CD8-positive, alpha-beta T cell (primary cell): ENCODE measurements at places on chromosomes 2 and 18.

GRCh38 chr2:159609811-159610549, 6.4 kb downstream of the BAZ2B start:
- DNase-seq: no peak

- no peak for DNase-seq
These were observed 72.2 kb downstream of the EIPR1 start for GRCh38 chr2:3305431-3305830.

DNA sequence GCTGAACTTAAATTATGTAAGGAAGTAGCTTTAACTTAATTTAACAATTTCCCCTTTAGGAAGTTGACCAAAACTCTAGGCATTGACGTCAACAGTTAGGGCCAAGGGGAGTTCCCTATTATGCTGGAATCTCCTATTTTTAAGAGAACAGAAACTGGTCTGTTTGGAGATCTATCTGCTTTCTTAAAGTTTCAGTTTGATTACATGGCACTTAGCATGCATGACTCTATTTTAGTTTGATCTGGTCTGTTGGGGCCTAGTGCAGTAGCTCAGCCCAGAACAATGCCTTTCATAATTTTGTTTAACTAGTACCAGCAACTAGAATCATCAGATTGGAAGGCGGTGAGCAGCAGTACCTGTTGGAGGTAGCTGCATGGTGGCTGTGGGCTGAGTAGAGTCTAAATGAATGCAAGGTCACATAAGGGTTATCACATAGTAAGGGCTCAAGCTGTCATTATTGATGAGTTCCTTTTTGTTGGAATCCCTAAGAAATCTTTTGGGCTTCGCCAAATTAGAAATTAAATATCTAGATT, 60.5 kb upstream of the ZNG1B start:
- DNase-seq: no peak

DNA sequence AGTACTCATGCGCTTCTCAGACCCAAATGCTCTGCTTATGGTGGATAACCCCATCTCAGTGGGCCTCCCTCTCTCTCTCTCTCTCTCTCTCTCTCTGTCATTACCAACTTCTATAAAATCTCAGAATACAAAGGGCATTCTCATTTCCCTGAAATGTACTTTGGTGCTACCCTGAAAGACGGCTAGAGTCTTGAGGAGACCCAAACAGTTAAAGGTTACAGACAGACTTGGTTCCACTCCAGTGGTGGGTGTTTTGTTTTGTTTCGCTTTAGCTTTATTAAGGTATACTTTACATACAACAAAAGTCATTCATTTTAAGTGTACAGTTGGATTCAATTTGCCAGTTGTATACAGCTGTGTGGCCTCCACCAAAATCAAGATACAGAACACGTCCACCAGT, 60.9 kb downstream of the BCL11A start:
- DNase-seq: no peak

DNA sequence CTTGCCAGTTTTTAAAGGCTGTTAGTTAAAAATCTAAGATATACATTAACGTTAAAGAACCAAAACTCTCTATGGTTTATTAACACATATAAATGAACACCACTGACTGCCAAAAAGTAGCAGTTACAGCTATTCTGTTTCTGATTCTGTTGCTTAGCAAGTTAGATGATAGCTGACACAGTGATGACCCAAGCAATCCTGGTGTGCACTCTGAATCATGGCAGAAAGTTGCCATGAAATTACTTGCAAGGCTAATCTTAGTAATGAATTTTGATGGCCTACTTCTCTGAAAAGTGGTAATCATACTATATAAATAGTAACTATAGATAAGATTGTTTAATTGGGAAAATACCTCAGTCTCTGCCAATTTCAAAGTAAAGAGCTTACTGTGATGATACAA, 57.7 kb downstream of the ROCK2 start:
- DNase-seq: no peak

DNA sequence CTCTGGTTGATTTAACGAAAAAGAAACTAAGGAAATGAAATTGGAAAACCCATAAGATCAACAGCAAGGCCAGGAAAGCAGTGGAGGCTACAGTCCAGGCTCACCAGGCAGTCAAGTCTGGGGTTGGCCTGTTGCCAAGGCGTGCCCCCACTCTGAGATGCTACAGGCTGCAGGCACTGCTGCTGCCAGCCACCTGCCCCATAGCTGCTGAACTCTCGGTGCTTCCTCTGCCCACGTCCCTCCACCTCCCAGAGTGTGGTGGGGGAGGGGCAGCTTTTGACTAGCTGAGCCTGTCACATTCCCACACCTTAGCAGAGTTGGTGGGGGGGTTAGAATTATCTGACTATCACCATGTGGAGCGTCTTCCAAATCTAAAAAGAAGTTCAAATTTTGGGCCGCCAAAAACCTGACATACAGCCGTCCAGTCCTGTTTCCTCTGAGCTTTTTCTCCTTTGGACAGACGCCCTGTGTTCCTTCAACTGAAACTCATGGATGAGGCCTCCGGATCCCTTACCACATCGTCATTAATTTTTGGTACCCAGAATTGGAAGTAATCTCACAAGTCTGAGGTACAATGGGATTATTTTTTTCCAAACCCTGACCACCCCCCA, 3.9 kb upstream of the SH3RF3 start:
- DNase-seq: no peak

DNA sequence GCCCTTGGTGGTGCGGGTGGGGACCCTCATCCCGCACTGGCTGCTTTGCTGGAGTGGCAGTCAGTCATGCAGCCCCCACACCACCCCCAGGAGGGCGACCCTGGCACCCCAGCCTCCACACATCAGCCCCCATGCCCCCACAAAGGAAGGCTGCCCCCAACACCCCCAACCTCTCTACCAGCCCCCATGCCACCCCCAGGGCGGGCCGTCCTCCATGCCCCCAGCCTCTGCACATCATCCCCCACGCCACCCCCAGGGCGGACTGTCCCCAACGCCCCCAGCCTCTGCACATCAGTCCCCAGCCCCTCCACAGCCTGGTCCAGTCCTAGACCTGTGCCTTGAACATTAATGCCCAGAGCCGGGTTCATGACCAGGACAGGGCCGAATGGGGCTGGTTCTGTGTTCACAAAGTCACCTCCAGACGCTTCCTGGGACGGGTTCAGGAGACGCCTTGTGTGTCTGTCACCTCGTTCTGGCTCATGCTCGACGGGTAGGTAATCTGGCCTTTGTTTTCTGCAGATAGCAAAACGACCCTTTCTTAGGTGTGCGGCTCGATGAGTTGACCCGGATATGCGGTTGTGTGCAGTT, 18.4 kb downstream of the D2HGDH start:
- no peak for DNase-seq

DNA sequence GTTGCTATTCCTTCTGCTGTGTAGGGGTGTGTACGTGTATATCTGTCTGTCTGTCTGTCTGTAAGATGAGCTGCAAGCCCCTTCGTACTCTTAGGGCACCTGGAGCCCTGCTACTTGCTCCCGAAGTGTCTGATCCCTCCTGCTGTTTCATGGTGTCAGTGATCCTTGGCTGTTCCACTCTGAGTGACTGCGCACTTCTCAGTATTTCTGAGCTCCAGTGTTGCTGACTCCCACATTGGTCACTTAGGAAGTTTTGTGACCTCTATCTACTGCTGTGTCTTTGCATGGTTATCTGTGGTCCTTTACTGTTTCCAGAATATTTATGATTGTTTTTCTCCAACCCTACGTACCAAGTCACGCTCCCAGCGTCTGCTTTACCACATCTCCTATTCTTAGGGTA, 16.2 kb downstream of the SEMA4F start:
- no peak for DNase-seq

DNA sequence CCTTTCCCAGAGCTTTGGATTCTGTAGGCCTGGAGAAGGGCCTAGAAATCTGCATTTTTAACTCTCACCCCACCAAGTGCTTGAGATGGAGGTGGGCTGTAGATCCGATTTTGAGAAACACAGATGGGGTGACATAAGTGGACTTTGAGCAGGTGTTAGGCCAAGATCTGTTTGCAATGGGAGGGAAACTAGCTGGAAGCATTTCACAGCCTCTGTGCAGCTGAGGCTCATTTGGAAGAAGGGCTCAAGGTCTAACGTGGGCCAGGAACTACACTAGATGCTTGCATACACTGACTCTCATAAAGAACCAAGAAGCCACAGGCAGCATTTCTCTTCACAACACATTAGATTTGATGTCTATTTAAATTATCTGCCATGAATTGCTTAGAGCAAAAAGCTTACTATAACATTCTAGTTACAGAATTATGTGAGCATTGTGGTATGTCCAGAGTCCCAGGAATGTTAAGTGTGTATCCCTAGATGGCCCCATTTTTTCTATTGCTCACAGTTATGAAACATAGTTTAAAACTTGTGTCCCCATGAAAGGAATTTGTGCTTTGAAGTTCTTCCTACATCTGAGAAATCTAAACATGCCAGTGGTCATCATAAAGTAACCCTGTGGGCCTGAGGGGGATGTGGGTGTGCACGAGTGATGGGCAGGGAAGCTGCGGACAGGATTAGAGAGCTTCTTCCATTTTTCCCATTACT, 77.2 kb downstream of the CD28 start:
- DNase-seq: no peak

DNA sequence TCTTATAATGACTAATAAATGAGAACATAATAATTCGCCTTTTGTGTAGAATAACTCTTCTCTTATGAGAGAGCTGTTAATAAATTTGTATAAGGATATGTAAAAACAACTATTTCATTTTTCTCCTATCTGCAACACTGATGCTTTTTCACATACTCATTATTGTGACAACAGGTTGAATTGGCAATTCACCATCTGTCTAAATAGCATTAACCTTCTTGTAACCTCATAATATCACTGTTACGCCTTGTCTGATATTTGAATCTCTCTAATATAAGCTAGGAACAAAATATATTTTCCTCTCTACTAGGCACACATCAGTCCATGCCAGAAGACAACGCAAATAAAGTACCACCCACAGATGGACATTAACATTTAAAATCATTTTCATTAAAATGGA, 938.9 kb downstream of the CPS1 start:
- no peak for DNase-seq

- DNase-seq: no peak
These were observed 1.5 kb downstream of the TTC21B start for GRCh38 chr2:165952085-165952484.

DNA sequence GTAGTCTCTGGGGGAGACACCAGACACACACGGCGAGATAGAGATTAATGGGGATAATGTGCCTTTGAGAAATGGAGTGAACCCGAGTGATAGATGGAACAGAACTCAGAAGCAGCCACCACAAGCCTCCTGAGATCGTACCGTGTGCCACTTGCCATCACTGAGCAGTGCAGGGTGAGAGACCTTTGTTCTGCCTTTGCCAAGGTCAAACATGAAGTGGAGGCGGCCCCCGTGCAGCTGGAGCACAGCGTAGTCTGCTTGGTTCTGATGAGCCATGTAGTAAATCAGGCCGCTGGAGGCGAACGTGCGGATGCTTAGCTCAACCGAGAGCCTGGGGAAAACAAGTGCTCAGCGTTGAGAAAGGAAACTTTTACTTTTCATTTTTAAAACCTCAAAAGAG, 167.0 kb downstream of the LAMA1 start:
- no peak for DNase-seq

DNA sequence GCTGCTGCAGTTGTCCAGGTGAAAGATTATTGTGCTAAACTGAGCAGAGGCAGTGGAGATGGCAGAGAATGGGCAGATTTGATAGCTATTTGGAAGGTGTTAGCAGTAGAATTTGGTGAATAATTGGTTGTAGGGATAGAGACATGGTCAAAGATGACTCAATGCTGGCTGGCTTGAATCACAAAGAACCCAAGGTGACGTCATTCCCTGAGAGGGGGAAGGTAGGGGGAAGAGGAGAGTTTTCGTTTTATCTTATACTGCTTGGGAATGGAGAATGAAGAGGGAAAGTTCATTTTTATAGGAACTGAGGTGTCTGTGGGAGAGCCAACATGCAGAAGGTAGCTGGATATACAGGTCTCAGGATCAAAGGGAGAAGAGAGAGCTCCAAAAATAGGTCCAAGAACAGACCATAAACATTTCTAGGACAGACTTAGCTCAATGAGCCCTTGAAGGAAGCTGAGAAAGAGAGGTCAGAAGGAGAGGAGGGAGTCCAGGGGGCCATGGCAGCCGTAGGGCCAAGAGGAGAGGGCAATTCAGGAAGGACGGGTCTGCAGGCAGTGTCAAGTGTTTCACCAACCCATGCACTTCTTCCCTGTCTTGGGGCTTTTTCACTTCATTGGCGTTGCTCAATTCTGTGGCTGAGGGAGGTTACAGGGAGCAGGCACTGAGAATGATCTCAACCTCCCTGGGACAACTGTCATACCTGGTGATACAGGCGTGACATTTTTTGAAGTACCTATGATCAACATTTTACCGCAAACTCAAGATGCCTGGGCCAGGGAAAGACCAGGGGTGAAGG, 281.3 kb downstream of the TDRD15 start:
- no peak for DNase-seq

GRCh38 chr2:25939257-25939668, 43.0 kb downstream of the KIF3C start:
- no peak for DNase-seq

- no peak for DNase-seq
These were observed 2.5 kb downstream of the CD28 start for GRCh38 chr2:203708846-203709396.

GRCh38 chr2:72780477-72780876, 45.4 kb downstream of the EXOC6B start:
- DNase-seq: no peak

DNA sequence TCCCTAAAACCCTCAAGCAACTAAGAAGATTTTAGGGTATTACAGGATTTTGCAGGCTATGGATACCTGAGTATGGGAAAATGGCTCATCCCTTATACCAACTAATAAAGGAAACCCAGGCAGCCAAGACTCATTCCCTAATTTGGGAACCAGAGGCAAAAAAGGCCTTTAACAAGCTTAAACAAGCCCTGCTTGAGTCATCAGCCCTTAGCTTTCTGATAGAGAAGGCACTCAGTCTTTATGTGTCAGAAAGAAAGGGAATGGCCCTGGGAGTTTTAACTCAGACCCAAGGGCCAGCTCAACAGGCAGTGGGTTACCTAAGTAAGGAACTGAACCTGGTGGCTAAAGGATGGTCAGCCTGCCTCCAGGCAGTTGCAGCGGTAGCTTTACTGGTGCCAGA, 96.9 kb upstream of the RMP24 start:
- no peak for DNase-seq

GRCh38 chr2:197134206-197134605, 176.4 kb downstream of the ANKRD44 start:
- DNase-seq: no peak

DNA sequence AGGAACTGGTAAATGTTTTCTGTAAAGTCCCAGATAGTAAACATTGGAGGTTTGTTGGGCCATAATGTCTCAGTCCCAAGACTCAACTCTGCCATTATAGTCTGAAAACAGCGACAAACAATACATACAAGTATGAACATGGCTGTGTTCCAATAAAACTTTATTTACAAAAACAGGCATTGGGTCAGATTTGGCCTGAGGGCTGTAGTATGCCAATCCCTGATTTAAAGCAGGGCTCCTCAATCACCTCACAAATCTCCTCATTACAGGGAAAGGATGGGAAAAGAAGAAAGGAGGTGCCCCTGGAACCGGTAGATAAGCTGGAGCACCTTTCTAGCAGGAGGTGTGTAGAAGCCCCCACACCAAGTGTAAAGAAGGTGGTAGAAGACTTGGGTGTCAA, 48.9 kb upstream of the UPP2 start:
- DNase-seq: no peak

- DNase-seq: no peak
These were observed 11.2 kb downstream of the CFLAR start for GRCh38 chr2:201127152-201127511.

GRCh38 chr2:29295845-29296244, 180.6 kb downstream of the CLIP4 start:
- no peak for DNase-seq
